NCI-H1417 treated with DMSO at 0.1 percent for 48 hours (cell line): ENCODE measurements at places on chromosomes 13 and 19.

DNA sequence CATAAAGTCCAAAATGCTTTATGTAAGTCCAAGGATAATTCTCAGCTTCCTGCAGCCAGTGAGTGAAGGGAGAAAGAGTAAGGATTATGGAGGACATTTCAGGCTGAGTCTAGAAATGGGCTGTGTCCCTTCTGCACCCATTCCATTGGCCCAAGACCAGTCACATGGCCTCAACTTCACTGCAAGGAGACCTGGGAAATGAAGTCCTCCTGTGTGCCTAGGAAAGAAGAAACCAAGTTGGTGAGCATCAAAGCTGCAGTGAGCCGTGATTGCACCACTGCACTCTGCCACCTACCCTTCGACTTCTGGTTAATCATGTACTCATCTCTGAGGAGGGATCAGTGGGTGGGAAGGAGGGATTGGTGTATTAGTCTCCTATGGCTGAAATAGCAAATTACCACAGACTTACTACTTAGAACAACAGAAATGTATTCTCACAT is 3.6 kb upstream of the CD37 start:
- DNase-seq, result no peak

DNA sequence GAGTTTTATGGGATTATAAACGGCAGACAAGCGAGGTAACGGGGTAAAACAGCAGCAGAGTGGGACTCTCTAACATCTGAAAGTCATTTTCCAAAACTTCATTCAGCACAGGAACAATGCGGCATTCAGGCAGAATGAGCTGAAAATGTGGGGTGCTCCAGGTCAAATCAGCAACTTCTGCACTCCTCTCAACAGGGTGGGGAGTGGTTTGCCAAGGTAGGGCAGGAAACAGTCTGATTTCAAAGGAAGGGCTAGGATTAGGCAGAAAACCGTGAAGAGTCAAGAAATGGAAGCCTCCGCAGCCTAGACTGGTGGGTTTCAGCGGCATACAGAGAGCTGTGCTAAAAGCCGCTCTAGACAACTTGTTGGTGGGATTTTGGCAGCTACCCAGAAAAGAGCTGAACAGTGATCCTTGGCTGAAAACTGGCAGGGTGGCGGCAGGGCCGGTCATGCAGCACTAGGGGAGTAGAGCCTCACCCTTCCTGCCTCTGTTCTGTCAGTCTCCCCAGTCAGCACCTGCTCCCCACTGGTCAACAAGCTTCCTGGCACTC is 154.2 kb upstream of the KLF12 start:
- peak; percentile 61 for DNase-seq

DNA sequence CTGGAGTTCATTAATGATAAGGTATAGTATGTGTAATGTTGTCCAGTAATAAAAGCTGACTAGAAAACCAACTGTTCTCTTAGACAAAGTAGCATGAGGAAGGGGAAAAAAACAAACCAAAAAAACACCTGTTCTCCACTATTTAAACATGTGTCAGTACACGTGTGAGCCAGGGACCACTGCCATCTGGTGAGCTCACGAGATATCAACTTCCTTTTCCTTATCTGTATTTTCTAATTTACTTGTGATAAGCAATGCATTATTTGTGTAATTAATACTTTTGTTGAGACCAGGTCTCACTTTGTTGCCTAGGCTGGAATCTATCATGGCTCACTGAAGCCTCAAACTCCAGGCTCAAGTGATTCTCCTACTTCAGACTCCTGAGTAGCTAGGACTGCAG is 4.3 kb upstream of the SIX5 start:
- DNase-seq, result no peak

GRCh38 chr13:83450591-83450990 is 431.7 kb downstream of the SLITRK1 start:
- DNase-seq, result no peak

- DNase-seq, result no peak
These were observed 1025.3 kb downstream of the EFNB2 start for GRCh38 chr13:105509981-105510762.

DNA sequence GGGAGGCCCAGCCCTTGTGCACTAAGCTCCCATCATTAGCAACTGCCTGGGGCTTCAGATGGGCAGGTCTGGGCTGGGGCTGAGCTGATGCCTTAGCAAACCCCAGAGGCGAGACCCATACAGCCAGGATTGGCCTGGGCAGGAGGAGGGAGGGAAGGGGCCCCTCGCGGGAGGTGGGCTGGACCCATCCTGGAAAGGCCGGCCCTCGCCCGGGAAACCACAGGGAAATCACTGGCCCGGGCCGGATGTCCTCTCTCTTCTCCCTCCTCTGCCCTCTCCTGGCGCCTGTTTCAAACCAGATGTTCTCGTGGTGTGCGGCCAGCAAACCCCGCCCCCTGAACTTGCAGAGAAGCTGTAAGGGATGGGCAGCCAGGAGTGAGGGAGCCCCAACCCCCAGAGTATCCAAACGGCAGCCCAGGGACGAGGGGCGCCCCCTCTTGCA is 43.1 kb downstream of the TMEM255B start:
- DNase-seq, result no peak

DNA sequence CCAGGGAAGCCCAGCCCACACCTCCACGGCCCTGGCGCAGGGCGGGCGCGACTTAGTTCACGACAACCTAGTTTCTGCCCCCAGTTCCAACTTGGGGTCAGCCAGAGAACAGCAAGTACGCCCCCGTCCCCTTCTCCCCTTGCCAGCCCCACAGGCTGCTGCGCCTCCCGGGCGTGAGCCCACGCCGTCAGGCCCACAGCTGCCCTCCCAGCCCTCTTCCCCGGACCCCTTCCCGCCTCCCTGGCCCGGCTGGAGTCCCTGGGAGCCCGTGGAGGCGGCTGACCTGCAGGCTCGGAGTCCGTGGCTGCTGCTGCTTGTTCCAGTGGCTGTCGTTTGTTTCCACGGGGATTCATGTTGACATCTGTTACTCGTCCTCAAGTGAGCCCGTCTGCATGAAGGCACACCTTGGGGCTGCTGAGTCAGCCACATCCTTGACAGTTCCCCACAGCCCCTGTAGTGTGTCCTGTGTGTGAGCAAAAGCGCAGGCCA is 86.0 kb downstream of the ATP11A start:
- no peak for DNase-seq

GRCh38 chr13:35849256-35849644 is 281.9 kb downstream of the DCLK1 start:
- DNase-seq, result no peak

GRCh38 chr13:113616991-113617749 is 32.6 kb downstream of the TFDP1 start:
- DNase-seq, result no peak

GRCh38 chr13:45751885-45752284 is 49.8 kb downstream of the CBY2 start:
- no peak for DNase-seq

DNA sequence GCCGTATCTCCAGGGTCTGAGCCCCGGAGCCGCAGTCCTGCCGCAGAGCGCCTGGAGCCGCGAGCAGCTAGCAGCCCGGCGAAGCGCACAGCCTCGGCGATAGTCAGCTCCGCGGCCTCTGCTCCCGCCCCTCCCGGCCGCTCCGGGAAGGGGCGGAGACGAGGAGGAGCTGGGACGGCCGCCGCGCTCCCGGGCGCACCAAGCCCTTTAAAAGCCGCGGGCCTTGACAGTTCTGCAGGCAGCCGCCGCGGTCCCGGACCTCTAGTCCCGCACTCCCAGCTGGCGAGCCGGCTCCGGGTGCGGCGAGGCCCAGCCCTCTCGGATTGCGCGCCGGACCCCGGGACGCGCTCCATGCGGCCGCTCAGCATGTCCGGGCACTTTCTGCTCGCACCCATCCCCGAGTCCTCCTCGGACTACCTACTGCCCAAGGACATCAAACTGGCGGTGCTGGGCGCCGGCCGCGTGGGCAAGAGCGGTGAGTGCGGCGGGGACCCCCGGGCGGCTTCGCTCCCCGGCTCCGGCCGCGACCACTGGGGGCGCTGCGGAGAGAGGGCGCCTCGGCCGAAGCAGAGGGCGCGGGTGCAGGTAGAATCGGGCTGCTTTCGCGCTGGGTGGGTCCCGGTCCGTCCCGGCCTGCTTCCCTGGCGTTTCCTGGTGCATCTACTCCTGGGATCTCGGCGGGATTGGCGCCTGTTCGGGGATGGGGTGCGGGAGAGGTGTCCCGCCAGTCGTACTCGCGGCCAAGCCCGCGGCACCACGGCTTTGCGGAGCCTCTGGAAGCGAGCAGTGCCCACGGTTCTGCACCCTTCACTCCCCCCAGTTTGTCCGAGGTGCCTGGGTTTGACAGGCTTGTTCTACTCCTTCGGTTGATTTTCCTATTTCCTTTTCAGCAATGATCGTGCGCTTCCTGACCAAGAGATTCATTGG is at the start of gene RASL11A:
TSS of gene RASL11A (plus strand) at position 237 of the 927 bp plus-strand sequence. CDS start at position 352, 115 bp downstream.
- DNase-seq, result no peak

- DNase-seq, result no peak
These were observed 101.9 kb downstream of the PTPRS start for GRCh38 chr19:5238700-5239099.

DNA sequence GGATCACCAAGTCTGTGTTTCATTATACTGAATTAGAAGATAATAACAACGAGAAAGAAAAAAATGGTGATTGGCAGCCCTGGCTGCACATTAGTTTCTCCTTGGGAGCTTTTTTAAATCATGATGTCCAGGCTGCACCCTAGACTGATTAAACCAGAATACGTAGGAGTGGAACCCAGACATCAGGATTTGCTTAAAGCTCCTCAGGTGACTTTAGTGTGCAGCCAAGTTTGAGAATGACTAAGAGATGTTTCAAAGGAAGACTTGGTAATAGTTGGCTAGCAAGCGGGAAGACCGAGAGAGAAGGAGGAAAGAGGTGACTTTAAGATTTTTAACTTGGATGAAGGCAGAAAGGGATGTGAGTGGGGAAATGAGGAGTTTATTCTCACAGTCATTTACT is 71.4 kb upstream of the SERP2 start:
- no peak for DNase-seq
